H54 (cell line): ENCODE measurements at places on chromosomes 2 and 18.
A peak's percentile ranks its signal among the peaks of the same experiment; 100 is the strongest.

DNA sequence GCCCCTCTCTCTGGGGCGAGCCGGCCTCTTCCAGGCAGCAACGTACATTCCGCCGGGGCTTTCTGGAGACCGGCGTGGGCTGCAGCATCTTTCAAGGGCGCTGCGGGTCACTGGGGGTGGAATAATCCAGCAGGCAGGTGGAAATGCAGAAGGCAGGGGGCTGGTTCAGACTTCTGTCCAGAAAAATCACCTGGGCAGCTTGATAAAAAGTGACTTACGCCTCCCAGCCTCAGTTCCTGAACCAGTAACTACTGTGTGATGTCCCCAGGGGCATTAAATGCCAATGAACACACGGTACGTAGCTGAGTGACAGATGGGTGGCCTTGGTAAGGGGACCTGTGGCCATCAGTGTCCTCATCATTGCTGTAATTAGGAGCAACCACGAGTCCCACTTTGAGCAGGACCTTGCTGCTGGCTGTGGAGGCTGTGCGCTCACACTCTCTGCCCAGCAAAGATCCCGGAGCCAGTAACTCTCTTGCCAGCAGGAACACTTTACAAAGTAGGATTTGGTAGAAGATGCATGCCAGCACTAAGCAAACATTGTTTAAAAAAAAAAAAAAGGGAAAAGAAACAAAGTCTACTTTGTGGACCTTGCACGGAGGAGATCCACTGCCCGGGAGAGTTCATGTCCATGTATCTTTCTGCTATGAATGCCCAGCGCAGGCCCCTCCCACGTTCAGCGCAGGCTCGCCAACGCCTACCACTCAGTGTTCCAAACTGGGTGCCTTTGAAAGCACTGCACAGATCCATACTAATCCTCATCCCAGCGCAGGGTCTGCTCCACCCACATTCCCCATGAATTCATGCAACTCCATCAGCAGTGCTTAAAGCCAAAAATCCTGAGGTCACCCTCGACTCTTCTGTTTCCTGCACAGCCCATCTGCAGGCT, 177.3 kb downstream of the HDAC4 start:
- DNase-seq: no peak

DNA sequence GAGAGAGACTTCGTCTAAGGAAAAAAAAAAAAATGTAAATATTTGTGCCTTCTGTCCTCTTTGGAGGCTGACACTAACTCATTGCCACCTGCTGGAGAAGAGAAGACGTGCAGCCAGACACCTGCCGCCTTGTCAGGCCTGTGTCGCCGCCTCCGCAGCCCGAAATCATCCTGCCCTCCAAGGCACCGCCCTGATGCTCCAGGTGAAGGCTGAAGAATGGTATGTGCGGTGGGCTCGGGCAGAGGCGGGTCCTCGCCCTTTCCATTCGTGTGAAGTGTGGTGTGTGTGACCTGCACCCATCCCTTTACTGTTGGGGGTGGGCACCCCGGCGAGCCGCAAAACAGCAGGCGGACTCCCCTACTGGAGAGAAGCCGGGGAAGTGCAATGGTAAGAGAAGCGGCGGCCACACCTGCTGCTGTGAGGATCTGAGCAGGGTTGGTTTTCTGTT, 60.4 kb downstream of the FAM161A start:
- DNase-seq: peak; percentile 50

- peak; percentile 18 for DNase-seq
These were observed 100.5 kb upstream of the LMAN1 start for GRCh38 chr18:59459369-59460071.

GRCh38 chr2:59233920-59234319, 992.8 kb upstream of the FANCL start:
- no peak for DNase-seq

- no peak for DNase-seq
These were observed 332.4 kb downstream of the BCL11A start for GRCh38 chr2:60221098-60221497.

- DNase-seq: no peak
These were observed 22.9 kb upstream of the RPL37A start for GRCh38 chr2:216475767-216476166.

DNA sequence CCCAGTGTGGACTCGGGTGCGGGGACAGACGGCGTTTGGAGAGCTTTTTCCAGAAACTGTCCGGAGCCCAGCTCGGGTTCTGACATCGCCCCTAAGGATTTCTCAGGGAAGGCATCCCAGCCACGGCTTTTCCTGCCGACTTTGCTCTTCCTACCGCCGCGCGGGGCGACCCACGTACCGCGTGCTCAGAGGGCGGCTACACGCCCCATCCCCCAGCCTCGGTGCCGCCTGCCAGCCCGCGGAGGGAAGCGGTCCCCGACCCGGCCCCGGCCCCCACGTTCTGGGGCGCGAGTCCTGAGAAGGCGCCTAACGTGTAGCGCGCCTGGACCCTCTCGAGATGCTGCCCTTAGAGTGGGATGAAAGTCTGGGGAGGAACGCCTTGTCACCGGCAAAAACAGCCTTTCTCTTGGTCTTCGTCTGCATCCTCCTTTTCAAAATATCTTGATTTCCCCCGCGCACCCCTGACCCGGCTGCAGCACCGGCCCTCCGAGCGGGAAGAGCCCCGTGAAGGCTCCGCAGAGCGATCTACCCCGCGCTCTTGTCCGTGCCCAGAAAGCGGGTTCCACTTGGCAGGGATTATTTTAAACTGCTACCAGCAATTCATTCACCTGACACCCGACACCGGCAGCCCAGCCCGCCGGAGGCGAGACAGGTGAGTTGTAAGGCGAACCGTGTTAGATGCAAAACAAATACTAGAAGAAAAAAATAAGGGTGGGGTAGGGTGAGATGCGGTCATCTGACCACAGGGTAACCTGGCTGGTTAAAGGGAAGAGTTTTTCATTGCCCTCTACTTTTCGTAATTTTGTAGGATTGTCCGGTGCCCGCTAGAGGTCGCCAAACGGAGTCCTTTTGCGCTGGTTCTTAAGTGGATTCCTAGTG, 812 bp upstream of the KCNG3 start:
- peak; percentile 77 for DNase-seq

DNA sequence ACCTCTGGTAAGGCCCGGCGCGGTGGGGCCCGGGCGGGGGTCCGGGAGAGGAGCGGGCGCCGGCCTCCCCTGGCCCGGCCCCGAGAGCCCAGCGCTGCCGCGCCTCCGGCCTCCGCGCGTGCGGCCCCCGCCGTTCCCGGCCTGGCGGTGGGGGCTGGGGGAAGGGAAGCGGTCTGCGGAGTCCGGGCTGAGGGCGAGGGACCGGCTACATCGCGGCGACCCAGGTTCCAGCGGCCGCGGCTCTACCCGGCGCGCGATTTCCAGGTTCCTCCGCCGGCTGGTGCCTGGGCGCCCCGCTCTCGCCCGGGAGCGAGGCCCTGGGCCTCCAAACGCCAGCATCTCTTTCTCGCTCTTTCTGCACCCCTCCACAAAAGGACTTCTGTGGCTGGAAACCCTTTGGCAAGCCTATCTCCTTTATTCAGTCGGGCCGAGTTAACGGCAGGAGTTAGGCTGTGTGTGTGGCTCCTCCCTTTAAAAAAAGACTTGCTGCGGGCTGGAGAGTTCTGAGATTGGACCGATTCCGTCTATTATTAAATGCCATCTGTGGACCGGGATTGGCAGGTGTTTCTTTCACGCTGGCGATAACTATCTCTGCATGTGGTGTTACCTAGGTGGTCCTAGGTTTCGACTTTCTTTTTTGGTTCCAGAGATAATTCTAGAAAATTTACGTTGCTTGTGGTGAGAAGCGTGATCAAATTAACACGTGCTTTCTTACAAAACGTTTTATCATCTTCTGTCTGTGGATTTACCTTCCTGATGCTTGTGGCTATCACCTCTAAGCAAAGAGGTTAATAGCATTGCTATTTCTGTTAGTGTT, 592 bp downstream of the ME2 start:
- DNase-seq: no peak

GRCh38 chr2:190844700-190845401, 35.8 kb upstream of the GLS start:
- DNase-seq: no peak

DNA sequence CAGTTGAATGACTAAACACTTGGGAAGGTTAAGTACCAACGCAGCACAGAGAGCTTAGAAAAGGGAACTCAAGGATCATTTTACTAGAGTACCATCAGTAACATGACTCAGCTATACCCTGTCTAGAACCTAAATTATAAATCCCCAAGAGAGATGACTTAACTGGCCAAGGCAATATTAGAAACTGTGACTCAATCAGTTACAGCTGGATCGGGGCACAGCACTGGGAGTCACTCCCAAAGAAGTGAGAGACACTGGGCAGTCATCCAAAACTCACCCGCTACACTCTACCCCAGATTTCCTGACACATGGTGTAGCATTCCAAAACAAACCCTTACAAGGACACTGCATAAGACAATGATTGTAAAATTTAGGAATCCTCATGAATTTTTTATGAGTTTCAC, 17.7 kb downstream of the IWS1 start:
- peak; percentile 72 for DNase-seq

DNA sequence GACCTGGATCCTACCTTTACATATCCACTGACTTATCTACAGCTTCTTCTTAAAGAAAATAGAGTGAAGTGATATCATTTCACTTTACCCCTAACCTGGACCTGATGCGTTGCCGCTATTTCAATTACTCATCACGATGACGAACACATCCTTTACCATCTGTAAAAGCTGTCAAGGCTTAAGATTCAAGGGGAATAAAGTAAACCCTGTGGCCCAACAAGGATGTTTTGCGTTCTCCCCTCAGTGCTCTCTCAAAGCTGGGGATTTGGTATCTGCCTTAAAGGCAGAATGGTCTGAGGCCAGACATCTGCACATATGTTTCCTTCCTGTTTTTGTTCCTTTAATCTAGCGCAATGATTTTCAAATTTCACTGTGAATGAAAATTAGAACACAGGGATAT, 100.1 kb upstream of the KLF7 start:
- no peak for DNase-seq

GRCh38 chr18:12393998-12394397, 13.7 kb upstream of the PRELID3A start:
- no peak for DNase-seq

DNA sequence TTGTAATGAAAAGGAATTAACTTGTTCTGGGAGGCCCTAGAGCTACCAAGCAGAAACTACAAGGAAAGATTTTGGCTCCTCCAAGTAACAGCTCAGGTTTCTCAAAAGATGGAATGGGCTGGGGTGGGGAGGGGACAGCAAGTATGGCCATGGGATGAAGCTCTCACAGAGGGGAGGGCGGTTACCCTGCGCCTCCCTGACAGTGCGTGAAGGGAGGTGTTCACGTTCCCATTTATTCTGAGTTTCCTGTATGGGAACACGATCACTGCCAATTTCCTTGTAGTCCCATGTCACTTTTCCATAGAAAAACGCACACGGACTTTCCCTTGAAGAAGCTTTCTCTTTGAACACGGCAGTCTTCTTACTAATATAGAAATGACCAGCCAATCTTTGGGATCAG, 17.0 kb downstream of the CDC42EP3 start:
- DNase-seq: no peak

GRCh38 chr2:26002632-26003310, 20.5 kb upstream of the KIF3C start:
- DNase-seq: no peak

DNA sequence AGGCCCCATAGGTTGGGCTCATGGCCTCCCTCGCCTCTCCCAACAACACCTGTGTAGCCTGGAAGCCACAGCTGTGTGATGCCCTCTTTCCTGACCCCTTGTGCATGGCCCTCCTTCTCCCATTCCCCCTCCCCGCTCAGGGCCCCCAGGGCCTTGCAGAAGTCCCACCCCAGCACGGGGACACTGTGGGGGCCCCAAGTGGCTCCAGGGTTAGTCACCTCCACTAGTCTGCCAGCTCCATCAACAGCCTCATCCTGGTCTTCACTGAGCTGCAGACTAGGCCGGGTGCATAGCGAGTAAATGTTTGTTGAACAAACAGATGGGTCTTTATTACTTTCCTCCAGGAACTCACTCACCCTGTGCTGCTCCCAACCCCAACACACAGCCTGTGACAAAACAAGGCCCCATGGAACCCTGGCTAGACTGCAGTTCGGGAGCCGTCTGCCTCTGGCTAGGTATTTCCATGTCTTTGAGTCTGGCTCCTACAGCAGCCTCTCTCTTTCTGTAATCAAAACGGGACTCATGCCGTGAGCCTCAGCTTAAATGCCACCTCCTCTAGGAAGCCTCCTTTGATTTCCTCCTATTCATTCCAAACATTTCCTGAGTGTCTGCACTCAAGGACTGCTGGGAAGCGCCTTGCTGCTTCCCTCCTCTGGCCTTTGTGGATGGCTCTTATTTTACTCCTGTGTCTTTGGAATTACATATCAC, 109.9 kb upstream of the ID2 start:
- DNase-seq: no peak

- no peak for DNase-seq
These were observed 207.0 kb downstream of the LDLRAD4 start for GRCh38 chr18:13425357-13426091.

GRCh38 chr2:41078341-41078740, 626.5 kb upstream of the SLC8A1 start:
- DNase-seq: no peak

- no peak for DNase-seq
These were observed 1.2 kb upstream of the LBX2 start for GRCh38 chr2:74500578-74500946.

DNA sequence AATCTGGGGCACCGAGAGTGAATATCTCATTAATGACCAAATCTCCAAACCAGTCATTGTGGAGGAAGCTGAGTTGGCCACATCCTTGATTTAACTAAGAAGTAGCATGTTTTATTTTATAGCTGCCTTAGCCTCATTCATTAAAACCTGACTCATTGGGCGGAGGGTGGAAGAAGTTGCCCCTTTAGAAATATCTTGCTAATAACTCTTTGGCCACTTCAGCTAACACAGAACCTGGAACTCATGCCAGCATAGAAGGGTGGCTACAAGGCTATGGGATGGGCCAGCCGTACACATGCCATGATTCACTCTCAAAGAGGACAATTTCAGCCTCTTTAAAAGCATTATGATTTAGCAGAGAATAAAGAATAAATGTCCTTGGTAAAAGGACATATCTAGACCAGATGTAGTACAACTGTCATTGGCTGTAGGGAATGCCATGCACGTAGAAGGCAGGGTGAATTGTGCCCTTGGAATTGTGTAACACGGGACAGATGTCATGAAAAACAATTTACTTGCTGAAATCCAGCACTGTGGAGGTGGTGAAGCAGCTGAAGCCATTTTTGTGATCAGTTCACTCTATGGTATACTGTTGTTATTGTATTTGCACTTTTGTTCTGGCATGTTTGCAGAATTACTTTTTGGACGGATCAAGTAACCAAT, 330.0 kb downstream of the PLCL1 start:
- no peak for DNase-seq

DNA sequence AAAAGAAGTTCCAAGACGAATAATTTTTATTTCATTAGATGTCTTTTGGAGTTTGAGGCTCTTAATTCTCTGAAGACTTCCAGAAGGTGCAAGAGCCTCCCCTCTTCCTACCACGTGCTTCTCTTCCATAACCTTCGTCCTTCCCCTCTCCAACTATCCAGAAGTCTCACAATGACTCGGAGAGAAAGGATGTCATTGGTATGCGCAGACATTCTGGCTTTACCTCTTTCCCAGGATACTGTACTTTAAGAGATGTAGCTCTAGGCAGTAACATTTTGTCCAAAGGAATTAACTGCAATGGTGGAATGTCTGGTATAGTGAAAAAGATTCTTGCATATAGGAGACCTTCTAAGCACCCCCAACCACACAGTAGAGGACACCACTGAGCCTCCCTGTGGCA, 249.0 kb upstream of the OSR1 start:
- DNase-seq: no peak
